NCI-H1105 treated with DMSO at 0.1 percent for 48 hours (cell line): ENCODE measurements at places on chromosomes 1 and 21.

DNA sequence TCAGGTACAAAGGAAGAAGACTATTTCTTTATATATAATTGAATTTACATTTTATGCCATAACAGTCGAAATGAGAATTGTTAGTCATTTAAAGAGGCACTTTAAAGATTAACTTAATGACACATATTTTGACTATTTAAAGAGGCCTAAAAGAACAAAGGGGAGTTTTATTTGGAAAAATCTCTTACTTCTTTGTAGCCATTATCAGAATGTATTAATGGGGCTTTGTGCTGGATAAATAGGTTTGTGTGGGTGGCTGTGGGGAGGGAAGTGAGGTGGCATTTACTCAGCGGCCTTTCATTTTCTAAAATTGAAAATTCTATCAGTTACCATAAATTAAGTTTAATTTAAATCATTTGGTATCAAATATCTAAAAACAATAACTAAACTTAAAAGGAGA lies 462.2 kb upstream of the CXADR start:
- DNase-seq = no peak

- DNase-seq = no peak
Measured at GRCh38 chr1:42736571-42737200, 3.4 kb downstream of the CLDN19 start.

- DNase-seq = peak; percentile 47
Measured at GRCh38 chr1:40594187-40594531, 62.7 kb downstream of the ZNF684 start.

- DNase-seq = no peak
Measured at GRCh38 chr1:200311256-200311655, 98.6 kb downstream of the ZNF281 start.
